ENCODE measurements at places on chromosomes 3 and 15. TPM values are rescaled to one million over a fixed set of nuclear protein-coding genes. Genes with fewer than 3 reads are reported as not detected.

Gene ZNF385D
- 3.9 TPM for total RNA-seq

DNA sequence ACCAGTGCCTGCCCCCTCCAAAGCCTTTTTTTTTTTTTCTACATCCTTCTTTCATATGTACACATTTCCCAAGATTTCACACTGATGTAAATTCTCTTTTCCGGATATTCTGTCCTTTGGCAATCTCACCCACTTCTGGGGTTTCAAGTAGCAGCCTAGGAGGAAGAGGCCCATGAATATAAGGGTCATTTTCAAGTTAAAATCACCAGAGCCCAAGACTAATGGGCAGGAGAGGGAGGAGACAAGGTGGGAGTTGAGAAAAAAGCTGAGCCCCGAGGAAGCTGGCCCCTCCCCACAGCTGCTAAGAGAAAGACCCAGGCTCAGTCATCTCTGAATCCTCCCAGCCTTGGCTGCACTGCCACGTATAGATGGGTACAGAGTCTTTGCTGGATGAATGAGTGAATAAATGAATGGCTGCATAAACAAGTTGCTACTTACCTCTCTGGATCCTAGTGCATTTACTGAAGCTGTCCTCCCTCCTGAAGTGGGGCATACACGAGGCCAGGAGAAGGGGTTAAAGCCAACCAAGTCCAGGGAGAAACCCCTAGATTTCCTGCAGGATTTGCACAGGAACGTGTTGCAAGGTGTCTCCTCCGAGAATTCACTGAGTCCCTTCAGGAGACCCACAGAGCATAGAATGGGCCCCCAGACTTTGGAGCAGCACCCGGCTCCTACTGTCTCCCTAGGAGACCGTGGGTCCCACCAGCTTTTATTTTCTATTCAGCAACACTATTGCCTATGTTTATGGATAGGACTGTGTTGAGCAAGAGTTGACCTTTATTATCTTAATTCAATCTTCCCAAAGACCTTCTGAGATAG lies 100.8 kb upstream of the LIPC start:
- H3K36me3 ChIP-seq: no peaks in the 10 kb centered on the region
- H3K27ac ChIP-seq: peak overlapping the region; percentile 82
- no peaks in the 10 kb centered on the region for H3K27me3 ChIP-seq
- no peak overlapping the region for H3K4me3 ChIP-seq

Gene SI
- not detected for total RNA-seq

DNA sequence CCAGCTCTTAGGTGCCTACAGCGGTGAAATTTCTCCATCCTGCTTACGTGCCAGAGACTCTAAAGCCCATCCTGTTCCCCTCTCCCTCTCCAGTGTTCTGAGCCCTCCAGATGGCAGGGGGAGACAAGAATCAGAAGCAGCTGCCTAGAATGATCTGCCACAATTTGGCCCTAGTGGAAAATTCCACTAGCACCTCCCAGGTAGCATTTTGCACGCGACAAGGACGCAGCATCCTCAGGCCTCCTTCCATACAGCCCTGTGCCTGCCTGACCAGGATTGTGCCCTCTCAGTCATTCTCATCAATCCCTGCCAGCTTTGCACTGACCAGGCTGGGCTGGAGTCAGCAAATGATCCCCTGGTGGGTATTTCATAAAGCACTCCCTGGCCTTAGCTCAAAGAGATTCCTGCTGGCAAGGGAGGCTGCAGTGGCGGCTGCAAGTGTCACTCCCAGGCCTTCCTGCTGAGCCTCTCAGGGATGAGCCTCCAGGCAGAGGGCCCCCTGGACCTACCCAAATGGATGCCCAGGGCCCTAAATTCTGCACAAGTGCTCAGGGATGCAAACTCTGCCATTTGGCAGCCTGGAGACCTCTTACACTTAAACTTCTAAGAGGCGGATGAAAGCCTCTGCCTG lies 130.2 kb upstream of the ATP2B2 start:
- no peaks in the 10 kb centered on the region for H3K27me3 ChIP-seq
- H3K4me1 ChIP-seq: no peaks in the 10 kb centered on the region
- DNase-seq: no peak
- H3K4me3 ChIP-seq: no peak overlapping the region
- H3K27ac ChIP-seq: no peak overlapping the region

GRCh38 chr15:55835866-55836265 lies 92.9 kb upstream of the PRTG start:
- H3K4me1 ChIP-seq: no peaks in the 10 kb centered on the region
- no peak overlapping the region for H3K4me3 ChIP-seq
- H3K27ac ChIP-seq: no peak overlapping the region
- peaks cover 16% of the 10 kb centered on the region for H3K36me3 ChIP-seq
- H3K27me3 ChIP-seq: no peaks in the 10 kb centered on the region

GRCh38 chr15:29873264-29873663 lies 51.0 kb upstream of the TJP1 start:
- no peak overlapping the region for H3K27ac ChIP-seq
- H3K27me3 ChIP-seq: no peaks in the 10 kb centered on the region
- H3K4me3 ChIP-seq: no peak overlapping the region

- H3K4me1 ChIP-seq: no peaks in the 10 kb centered on the region
- H3K27ac ChIP-seq: peak within 1 kb of the TSS; percentile 70
- no peaks in the 10 kb centered on the region for H3K27me3 ChIP-seq
- DNase-seq: peak; percentile 74
- no peaks in the 10 kb centered on the region for H3K36me3 ChIP-seq
These were observed at the start of gene PLAAT1 for GRCh38 chr3:193240850-193241706. Gene PLAAT1, plus strand, starts transcription at chr3:193241222. Its CDS starts 14,429 bp downstream, at chr3:193255651.

- no peaks in the 10 kb centered on the region for H3K27me3 ChIP-seq
- H3K27ac ChIP-seq: no peak overlapping the region
- H3K36me3 ChIP-seq: no peaks in the 10 kb centered on the region
These were observed 8.8 kb downstream of the RAD54L2 start for GRCh38 chr3:51547274-51547673.

Gene EXD1
- total RNA-seq: not detected

DNA sequence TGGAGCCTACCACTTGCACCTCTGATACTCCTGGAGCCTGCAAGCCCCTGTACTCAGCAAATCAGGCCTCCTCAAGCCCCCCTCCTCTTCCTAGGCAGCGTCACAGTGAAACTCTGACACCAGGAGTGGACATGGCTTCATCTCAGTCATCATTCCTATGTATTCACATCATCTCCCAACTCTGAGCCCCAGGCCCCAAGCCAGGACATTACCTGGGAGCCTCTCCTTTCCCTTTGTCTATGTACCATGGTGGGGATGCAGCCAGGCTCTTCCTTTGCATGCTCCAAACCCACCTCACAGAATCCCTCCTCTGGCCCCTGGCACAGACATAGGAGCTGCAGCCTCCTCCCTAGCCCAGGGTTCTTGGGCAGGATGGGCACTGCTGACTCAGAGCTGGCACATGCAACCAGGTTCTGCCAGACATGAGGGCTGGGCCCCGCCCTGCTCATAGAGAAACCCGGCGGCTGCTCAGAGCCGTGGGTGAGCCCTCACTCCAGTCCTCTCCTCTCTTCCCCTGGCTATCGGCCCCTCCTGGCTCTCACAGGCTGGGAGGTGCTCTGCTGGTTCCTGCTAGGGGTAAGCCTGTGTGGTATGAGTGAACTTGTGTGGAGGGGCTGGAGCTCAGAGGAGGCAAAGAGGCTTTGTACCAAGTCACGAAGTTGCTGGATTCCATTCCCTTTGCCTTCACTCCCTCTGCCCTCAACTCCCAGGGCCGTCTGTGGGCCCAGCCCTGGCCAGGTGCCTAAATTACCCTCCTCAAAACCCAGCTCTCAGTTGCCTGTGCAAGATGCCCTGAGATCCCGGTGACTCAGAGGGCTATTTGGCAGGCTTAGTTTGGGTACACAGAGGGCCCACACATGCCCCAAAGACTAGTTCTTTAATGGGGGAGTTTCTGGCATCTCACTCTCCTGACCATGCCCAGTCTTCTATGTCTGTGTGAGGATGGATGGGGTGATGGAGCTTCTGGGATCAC lies 1.9 kb upstream of the PLCD1 start:
- H3K36me3 ChIP-seq: no peaks in the 10 kb centered on the region
- H3K4me1 ChIP-seq: peaks cover 22% of the 10 kb centered on the region
- DNase-seq: peak; percentile 83
- H3K27ac ChIP-seq: peak overlapping the region; percentile 86
- H3K27me3 ChIP-seq: no peaks in the 10 kb centered on the region

DNA sequence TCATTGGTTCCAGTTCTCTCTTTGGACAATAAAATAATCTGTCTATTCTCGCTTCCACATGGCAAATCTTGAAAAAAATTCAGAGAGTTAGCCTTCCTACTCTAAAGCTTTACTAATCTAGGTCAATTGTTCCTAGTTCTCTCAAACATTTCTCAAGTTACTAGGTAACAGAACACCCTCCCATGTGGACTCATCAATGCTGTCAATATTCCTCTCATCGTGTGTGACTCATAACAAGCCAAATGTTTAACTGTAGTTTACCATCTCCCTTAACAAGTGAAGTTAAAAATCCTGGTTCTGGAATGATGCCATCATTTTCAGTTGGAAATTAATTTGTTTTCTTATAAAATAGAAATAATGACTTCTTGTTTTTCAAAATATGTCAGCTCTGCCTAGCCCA lies 438.6 kb downstream of the ROBO1 start:
- H3K36me3 ChIP-seq: no peaks in the 10 kb centered on the region
- H3K4me1 ChIP-seq: no peaks in the 10 kb centered on the region
- no peak overlapping the region for H3K27ac ChIP-seq
- DNase-seq: no peak
- no peaks in the 10 kb centered on the region for H3K27me3 ChIP-seq

DNA sequence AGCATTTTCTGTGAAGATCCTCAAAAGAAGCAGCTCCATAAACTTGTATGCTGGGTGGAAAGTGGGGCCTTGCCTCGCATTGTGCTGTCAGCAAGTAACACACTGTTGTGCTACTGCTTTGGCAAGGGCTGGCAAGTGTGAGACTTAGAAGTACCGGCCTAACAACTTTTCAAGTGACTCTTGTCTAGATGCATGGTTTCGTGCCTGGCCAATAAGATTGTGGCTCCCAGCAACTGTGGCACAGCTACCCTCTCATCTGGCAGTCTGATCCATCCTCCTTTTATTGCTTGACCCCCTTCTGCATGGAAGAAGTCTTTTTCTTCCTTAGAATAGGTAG lies 79.4 kb upstream of the VEPH1 start:
- no peak for DNase-seq
- no peak overlapping the region for H3K27ac ChIP-seq
- no peaks in the 10 kb centered on the region for H3K4me1 ChIP-seq
- H3K4me3 ChIP-seq: no peak overlapping the region
- no peaks in the 10 kb centered on the region for H3K36me3 ChIP-seq
- H3K27me3 ChIP-seq: no peaks in the 10 kb centered on the region

Gene RTP3
- total RNA-seq: not detected

- no peak overlapping the region for H3K27ac ChIP-seq
- no peak for DNase-seq
- H3K4me1 ChIP-seq: peaks cover 9% of the 10 kb centered on the region
- no peaks in the 10 kb centered on the region for H3K36me3 ChIP-seq
These were observed 29.5 kb upstream of the ZNF710 start for GRCh38 chr15:89971592-89971997.

Gene GALNT15
- total RNA-seq: 211 TPM

Gene LRRC31
- 0.36 TPM for total RNA-seq

- H3K27me3 ChIP-seq: no peaks in the 10 kb centered on the region
- no peak for DNase-seq
- H3K36me3 ChIP-seq: peaks cover 39% of the 10 kb centered on the region
- H3K4me3 ChIP-seq: no peak overlapping the region
These were observed 90.5 kb downstream of the DNASE1L3 start for GRCh38 chr3:58120075-58120812.

GRCh38 chr3:197292083-197292646 lies 6.2 kb downstream of the DLG1 start:
- DNase-seq: no peak
- no peak overlapping the region for H3K27ac ChIP-seq

GRCh38 chr3:192772240-192772894 lies 45.0 kb upstream of the FGF12 start:
- DNase-seq: no peak
- H3K27ac ChIP-seq: no peak overlapping the region
- no peaks in the 10 kb centered on the region for H3K36me3 ChIP-seq
- no peaks in the 10 kb centered on the region for H3K27me3 ChIP-seq

GRCh38 chr15:63236272-63236671 lies 41.1 kb upstream of the APH1B start:
- peaks cover 19% of the 10 kb centered on the region for H3K4me1 ChIP-seq
- no peak for DNase-seq
- H3K27ac ChIP-seq: no peak overlapping the region
- H3K36me3 ChIP-seq: no peaks in the 10 kb centered on the region
- no peaks in the 10 kb centered on the region for H3K27me3 ChIP-seq
- H3K4me3 ChIP-seq: no peak overlapping the region

Gene PP2D1
- total RNA-seq: not detected

DNA sequence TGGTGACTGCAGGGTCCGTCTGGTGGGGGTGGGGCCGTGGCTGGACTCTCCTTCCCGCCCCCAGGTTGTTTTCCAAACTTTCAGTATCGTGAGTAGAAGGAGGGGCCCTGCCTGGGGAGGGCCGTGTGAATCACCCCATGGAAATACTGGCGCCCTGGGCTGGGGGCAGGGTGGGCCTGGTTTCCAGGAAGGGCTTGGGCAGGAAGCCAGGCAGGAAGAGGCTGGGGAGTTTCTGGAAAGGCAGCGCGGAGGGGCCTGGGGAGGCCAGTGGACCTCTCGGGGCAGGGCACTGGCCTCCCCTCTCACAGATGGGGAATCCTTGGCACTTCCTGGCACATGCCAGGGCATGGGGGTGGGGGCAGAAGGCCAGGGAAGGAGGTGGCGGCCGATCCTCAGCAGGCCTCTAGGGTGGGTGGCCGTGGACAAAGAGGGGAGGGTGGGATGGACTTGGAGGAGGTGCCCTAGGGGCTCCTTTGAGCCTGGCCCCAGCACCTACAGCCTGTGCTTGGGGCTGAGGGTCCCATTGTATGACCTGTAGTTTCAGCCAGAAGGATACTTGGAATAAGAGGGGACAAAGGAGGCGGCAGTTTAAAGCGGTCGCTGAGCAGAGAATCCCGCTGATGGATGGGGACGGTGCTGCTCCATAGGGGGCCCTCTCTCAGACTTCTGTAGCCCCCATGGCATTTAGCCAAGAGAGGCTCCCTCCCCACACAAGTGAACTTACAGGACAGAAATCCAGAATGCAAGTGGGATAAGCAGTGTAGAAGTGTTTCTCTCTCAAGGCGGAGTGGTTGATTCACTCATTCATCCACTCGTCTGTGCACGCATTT lies 56.5 kb upstream of the GATA2 start:
- H3K27me3 ChIP-seq: no peaks in the 10 kb centered on the region
- no peak for DNase-seq
- H3K27ac ChIP-seq: no peak overlapping the region
- no peak overlapping the region for H3K4me3 ChIP-seq

DNA sequence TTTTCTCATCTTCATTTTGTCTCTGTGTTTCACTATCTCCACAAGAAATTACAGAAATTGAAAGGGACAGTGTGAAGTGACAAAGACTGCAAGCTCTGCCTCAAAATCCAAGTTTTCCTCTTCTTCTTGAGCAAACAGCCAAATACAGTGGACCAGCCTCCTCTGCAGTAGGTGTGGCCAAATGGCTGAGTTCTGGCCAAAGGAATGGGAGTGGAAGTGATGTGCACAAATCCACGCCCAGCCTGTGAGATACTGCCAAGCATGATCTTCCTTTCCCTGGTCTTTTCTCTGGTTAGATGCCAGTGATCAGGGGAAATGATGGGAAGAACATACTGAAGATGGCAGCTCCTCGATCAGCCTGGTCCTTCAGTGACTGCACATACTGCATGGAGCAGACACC lies 111.0 kb upstream of the CPNE4 start:
- DNase-seq: no peak
- H3K27me3 ChIP-seq: no peaks in the 10 kb centered on the region
- no peak overlapping the region for H3K27ac ChIP-seq
- no peaks in the 10 kb centered on the region for H3K36me3 ChIP-seq
- no peak overlapping the region for H3K4me3 ChIP-seq

GRCh38 chr3:102229062-102229655 lies 205.7 kb upstream of the ZPLD1 start:
- no peak overlapping the region for H3K27ac ChIP-seq
- no peak overlapping the region for H3K4me3 ChIP-seq
- no peaks in the 10 kb centered on the region for H3K36me3 ChIP-seq
- peak; percentile 79 for DNase-seq
- no peaks in the 10 kb centered on the region for H3K4me1 ChIP-seq
